HuH-7 (cell line): ENCODE measurements at places on chromosomes 7 and 10.

DNA sequence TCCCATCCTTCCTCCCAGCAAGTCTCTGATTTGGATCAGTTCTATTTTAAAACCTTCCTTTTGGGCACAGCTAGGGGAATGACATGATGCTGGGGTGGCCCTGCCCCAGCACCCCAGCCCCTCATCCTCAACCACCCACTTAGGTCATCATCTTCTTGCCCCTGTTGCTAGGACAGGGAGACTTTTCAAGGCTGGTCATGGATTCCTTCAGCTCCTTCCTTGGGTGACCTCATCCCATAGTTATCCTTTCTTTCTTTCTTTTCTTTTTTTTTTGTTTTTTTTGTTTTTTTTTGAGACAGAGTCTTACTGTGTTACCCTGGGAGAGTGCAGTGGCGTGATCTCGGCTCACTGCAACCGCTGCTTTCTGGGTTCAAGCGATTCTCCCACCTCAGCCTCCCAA is 127.2 kb downstream of the WDFY4 start:
- DNase-seq = no peak

DNA sequence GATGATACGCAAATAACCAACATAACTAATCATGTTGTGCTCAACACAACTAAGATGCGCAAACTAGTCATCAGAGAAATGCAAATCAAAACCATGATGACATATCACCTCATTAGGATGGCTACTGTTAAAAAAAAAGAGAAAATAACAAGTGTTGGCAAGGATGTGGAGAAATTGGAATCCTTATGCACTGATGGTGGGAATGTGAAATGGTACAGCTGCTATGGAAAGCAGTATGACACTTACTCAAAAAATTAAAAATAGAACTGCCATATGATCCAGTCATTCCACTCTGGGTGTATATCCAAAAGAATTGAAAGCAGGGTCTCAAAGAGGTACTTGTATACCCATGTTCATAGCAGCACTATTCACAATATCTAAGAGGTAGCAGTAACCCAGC is 42.9 kb downstream of the SLIT1 start:
- no peak for DNase-seq

DNA sequence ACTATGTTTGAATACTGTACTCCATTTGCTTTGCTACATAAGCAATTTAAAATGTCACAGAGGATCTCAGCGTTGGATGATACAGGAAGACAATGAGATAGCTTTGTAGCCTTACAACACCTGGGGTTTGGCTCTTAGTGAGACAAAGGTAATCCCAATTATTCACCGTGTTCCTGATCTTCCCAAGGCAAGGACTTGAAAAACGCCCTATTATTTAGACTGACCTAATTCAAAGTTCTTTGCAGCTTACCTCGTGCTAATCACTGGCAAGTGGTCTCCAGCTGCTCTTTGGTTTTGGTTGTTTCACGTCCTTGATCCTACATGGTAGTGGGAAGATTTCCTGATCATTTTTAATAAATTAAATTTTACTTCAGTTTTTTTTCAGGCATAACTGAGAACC is 23.0 kb upstream of the C7orf33 start:
- DNase-seq = no peak

GRCh38 chr10:3397231-3397630 is 224.6 kb upstream of the PITRM1 start:
- no peak for DNase-seq

DNA sequence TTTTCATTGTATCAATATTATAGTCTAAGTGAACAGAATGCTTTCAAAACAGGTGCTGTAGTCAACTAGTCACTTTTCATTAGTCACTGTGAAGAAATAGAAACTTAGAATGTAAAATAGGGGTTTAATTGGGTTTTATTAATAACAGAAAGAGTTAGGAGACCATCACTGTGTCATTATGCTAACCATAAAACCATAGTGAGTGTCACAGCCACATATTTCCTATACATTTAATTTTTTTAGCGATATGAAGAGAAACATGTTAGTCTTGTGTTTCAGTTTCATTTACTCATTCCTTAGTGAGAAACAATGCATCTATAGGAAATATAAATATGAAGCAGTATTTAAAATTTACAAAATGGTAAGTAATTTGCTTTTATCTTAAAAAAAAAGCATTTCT is 22.2 kb downstream of the SPAG6 start:
- no peak for DNase-seq

GRCh38 chr7:80581486-80582260 is 56.8 kb upstream of the CD36 start:
- DNase-seq = no peak

DNA sequence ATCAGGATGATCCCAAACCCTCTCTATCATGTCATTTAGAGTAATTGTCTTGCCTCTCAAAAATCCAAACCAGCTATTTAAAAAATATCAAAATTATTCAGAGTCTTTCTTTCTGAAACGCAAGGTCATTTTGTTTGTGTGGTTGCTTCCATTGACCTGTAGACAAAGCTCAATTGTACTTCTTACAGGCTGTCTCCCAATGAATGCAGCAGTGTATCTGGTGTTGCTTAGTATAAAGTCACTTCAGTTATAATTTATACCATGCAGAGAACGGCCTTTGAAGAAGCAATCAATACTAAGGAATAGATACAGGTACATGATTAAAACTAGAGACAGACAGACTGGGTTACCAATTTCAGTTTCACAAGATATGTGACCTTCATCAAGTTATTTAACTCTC is 80.9 kb downstream of the DOCK4 start:
- no peak for DNase-seq

- no peak for DNase-seq
These were observed 25.6 kb upstream of the CACNA2D1 start for GRCh38 chr7:82469207-82469606.

GRCh38 chr10:111323389-111323966 is 246.6 kb downstream of the ADRA2A start:
- no peak for DNase-seq

GRCh38 chr10:31756729-31757110 is 171.9 kb downstream of the ARHGAP12 start:
- no peak for DNase-seq

GRCh38 chr10:48958598-48959190 is 19.1 kb upstream of the LRRC18 start:
- DNase-seq = no peak

- no peak for DNase-seq
These were observed 1293.0 kb downstream of the REEP3 start for GRCh38 chr10:64814201-64814600.
